CD4-positive, alpha-beta T cell treated with Interleukin-17A for 1 hour (primary cell): ENCODE measurements at places on chromosomes 5 and 9.

DNA sequence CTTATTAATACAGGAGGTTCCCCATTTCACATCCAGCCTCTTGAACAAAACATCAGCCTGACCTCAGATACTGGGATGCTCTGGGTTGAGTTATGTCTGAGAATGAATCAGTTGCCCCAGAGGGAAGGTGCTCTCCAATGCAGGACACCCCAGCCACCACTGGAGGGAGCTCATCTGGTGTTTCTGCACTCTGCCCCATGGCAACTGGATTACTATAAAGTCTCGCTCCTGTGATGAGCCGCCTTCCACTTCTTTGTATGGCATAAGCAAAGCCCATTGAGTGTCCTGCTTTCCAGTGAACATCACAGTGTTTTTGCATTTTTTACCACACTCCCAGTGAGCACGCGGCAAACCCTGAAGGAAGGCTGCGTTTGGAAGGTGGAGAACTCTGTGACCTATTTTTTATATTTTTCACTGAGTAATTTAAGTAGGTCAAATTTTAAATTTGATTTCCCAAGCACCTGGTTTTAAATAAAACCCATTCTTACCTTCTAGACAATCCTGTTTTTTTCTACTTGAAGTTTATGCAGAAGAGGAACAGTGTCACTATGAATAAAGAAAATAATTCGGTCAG lies 176.9 kb upstream of the WWC1 start:
- DNase-seq = peak; percentile 27

DNA sequence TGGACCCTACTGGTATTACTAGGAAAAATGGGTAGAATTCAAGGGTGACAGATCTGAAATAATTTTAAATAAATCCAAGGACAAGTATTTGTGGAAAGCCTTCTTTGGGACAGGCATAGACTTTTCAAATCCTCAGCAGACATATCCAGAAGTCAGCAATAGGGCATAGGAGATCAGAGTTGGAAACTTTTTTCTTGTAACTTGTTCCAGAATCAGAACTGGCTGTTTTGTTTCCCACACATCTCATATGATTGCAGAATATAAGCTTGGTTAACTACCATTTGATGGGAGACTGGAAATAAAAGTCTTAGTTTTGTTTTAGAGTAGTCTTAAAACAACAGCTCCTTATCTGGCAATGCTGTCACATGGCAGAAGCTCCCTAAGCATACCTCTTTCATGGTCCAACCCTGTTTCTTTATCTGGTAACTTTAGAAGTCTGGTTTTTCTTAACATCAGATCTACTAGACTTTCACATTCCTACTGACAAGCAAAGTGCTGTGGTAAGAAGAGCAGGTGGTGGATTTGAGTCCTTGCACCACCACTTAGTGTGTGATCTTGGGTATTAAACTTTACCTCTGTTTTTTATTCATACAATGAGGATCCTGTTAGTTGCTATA lies 25.1 kb downstream of the XRCC4 start:
- no peak for DNase-seq

DNA sequence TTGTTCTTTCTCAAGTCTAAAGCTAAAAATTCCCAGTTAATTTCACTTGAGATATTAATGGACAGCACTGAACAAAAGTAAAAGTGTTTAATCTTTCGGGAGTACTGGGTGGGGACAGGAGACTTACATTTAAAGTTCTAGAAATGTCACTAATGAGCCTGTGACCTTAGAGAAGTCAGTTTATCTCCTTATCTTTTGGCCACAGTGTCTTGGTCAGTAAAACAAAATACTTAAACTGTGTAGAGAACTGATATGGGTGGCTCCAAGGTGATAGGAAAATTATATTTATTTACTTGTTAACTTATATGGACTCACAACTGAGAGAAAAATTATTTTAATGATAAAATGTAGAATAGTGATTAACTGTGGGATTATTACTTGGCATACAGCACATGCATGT lies 8.9 kb downstream of the IPO11 start:
- no peak for DNase-seq

GRCh38 chr5:144779368-144779767 lies 608.7 kb downstream of the KCTD16 start:
- no peak for DNase-seq
